ENCODE measurements at places on chromosomes 13 and 19.

GRCh38 chr13:100044936-100045335 is 44.0 kb upstream of the PCCA start:
- DNase-seq = no peak

GRCh38 chr19:16337809-16338469 is 13.3 kb downstream of the KLF2 start:
- DNase-seq = no peak

DNA sequence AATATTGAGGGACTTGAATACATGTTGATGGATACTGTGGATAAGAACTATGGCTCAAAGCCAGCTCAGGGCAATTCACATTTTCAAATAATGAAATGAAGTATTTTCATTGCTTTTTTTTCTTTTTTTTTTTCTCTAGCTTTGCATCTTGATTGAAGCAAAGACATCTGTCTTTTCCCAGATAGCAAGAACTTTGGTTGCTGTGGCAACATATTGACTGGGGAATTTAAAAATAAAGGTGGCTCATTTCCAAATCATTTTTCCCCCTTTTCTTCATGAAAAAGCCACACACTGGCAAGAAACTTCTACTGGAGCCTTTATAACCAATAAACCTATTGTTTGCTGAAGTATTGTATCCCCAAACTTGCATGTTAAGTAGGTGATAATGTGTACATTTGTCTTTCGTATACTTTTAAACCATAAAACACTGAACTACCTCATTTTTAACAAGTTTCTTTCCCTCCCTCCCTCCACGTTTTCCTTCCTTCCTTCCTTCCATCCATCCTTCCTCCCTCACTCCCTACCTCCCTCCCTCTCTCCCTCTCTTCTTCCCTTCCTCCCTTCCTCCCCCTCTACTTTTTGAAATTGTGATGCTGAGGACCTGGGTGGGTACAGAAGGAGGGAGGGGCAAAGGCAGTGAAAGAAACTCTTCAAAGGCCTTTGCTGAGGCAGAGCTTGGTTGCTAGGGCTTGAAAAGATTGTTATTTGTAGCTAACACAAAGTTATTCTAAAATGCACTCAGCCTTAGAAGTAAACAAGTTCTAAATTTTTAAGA is 343.5 kb upstream of the SPRY2 start:
- no peak for DNase-seq

GRCh38 chr13:110627351-110627750 is 12.0 kb downstream of the NAXD start:
- DNase-seq = no peak

- no peak for DNase-seq
These were observed 98.3 kb downstream of the AKAP11 start for GRCh38 chr13:42370229-42370628.

- DNase-seq = no peak
These were observed 13.0 kb upstream of the USP29 start for GRCh38 chr19:57106722-57107235.

DNA sequence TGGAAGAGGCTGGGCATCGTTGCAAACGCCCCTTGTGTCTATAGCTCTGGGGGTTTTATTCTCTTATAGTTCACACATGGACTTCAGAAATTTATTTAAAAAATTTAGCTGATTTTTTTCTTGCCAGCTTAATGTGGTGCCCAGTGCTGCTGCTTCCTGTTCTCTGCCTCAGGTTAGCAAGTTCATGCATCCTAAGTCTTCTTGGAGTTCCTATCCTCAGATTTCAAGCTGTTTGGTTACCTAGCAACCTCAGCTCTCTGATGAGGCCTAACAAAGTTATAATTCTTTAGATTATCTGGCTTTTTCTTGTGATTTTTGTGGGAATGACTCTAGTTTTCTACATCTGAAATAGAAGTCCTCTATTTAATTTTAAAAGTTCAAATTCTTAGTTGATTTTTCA is 250.9 kb downstream of the MAB21L1 start:
- DNase-seq = no peak

- no peak for DNase-seq
These were observed 127.5 kb downstream of the KLF12 start for GRCh38 chr13:74006666-74007065.
